ENCODE measurements at places on chromosomes 3 and 15.

DNA sequence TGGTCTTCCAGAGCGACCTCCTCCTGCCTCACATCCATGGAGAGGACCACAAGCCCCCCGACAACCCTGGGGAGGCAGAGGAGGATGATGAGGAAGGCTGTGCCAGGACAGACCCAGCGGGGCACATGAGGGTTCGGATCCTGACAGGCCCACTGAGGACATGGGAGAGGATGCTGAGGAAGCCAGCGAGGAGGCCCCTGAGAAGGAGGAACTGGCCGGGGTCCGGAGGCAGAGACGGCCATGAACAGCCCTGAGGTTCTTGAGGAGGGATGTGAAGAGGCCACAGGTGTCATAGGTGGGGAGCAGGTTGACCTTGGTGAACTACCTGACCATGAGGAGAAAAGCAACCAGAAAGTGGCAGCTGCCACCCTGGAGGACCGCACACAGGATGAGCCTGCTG, 54.9 kb upstream of the WNT7A start:
- no peak for DNase-seq

DNA sequence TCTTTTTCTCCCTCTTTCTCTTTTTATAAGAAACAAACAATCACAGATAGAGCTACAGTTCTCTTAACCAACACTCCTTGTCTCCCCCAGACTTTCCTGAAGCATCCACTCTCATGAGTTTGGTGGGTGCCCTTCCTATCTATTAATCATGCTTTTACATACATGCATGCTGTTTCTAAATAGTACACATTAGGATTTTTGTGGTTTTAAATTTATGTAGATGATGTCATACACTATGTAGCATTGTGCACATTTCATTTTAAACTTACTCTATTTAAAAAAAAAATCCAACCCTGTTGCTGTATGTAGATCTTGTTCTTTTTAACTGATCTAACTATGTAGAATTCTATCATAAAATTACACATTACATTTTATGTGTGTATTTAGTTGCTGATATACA, 104.3 kb upstream of the MRPS22 start:
- no peak for DNase-seq

DNA sequence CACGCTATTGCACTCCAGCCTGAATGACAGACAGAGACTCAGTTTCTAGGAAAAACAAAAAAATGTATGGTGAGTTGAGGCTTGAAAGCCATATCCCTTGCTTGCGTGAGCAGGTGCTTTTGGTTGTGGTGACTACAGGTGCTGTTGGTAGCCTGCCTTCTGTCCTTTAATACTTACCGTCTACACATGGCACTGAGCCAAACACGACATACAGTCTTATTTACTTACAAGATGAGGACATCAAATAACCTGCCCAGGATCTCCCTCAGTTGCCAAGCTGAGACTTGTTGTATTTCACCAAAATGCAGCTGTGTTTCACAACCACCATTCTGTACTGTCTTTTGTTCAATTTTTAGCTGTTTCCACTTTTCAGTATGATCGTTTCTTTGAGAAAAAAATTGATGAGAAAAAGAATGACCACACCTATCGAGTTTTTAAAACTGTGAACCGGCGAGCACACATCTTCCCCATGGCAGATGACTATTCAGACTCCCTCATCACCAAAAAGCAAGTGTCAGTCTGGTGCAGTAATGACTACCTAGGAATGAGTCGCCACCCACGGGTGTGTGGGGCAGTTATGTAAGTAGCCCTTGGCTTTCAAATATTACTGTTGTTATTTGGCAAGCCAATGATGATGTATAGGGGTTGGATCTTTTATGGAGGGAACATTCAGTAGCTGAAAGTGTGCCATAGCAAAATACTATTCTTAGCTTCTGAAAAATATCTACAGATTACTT, 6.5 kb downstream of the ALAS1 start:
- peak; percentile 42 for DNase-seq

DNA sequence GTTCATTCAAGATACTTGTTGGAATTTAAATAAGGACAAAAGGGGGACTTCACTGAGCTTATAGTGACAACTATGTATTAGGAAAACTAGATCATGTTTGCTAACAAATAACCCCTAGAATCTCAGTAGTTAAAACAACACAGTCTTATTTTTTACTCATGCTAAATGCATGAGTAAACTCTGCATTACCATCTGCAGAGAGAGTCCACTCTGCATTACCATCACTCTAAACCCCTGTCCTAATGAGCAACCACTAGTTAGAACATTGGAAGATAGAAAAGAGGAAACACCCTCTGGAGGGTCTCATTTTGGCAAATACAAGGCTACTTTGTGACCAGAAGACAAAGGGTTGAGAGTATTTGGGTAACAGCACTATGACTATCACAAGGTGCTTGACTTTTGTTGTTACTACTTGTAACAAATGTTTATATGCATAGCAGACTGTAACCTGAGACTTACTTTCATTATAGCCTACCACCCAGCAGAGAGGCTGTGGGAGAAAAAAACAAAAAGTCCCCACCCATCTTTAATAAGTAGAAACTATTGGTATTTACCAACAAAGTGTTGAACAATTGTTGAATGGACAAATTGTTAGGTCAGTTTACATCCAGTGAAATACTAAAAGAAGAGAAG, 99.1 kb downstream of the OXSM start:
- no peak for DNase-seq

DNA sequence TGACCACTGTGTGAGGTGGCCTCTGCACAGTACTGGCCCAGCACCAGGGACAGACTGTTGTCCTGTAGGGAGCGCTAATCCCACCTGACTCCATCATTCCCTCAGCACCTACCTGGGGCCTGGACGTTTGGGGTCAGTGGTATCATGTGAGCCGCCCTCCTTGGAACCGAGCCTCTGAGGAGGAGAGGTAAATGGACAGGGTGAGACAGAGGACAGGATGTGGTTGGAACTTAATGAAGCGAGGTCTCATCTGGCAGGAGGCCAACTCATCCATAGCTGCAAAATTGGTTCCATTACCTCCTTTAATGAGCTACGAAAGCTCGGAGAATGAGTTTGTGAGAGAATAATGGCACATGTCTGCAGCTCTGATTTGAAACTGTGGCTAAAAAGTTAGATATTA, 13.9 kb downstream of the MAPKAPK3 start:
- no peak for DNase-seq

DNA sequence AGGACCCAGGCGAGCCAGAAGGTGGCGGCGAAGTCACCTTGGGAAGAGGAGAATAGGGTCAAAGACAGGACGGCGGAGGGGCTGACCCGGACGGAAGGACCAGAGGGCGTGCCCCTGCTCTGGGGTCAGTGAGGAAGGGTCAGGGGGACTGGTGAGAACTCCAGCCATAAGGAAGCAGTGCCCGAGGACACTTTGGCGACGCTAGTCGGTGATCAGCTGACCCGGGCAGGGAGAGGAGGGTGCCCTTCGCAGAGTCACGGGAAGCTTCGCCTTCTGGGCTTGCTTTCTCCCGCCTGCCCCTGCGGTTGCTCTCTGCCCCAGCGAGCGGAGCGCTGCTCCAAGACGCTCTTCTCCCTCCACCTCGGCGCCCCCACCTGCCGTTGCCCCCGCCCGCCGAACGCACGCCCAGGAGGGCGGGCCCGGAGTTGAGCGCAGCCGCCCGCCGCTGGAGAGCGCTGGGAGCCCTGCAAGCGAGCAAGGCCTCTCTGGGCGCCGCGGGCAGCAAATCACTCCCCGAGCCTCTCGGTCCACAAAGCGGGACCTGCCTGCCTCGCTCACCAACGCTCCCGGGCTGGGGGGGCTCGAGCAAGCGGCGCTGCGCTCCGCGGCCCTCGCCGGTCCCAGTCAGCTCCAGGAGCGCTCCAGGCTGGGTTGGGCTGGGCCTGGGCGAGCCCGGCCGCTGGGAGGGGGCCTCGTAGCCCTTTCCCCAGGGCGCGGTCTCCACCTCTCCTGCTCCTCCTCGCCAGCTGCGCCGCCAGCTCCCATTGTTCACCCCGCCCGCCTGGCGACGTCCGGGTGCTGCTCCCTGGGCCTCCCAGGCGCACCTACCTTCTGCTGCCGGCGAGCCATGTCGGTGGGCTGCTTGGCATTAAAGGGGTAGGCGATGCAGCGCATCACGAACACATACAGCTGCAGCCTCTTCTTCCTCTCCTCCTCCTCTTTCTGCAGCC, 1.2 kb downstream of the CADPS start:
- no peak for DNase-seq

DNA sequence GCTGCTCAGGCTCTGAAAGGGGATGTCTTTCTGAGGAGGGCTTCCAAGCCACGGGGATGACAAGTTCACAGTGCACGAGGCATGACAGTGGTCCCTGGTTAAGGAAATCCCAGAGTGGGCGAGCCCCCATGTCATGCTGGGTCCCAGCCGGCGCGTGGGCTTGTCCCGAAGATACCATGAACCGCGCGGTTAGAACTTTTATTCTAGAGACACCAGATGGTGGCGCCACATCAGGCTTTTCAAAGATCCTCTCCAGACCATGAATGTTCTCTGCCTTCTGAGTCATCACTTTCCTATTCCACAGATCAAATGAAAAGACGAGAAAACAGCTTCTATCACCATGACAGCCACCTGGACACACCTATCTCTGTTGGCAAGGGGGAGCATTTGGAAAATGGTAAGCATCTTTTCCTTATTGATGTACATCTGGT, 227.8 kb upstream of the LYSMD4 start:
- peak; percentile 40 for DNase-seq

DNA sequence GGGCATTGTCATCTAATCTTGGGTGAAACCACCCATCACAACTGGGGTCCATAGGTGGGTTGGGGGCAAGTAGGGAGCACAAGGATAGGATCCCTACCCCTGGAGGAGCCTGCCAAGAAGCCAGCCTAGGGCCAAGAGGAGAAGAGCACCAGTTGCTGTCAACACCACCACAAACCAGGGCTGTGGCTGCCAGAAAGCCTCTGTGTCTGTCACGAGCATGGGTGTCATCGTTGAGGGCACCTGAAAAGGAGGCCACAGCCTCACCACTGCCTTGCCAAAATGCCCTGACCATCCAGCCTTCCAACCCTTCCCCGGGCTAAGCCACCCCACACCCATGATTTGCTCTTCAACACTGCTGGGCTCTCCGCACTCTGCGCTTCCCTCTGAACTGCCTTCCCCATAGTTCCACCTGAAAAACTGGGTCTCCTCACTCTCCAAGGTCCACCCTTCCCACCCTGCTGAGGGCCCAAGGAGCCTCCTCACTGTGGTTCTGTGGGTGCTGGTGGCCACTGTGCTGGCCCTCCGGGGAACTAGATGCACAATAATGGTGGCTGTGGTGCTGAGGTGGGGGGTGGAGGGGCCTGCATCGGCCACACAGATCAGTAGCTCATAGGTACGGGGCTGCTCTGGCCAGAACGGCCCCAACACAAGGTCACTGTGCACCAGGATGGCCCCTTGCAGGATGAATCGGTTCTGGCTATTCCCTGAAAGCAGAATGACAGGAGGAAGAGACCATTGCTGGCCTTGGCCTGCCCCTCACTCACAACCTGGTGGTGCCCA, 6.2 kb upstream of the IP6K1 start:
- no peak for DNase-seq

DNA sequence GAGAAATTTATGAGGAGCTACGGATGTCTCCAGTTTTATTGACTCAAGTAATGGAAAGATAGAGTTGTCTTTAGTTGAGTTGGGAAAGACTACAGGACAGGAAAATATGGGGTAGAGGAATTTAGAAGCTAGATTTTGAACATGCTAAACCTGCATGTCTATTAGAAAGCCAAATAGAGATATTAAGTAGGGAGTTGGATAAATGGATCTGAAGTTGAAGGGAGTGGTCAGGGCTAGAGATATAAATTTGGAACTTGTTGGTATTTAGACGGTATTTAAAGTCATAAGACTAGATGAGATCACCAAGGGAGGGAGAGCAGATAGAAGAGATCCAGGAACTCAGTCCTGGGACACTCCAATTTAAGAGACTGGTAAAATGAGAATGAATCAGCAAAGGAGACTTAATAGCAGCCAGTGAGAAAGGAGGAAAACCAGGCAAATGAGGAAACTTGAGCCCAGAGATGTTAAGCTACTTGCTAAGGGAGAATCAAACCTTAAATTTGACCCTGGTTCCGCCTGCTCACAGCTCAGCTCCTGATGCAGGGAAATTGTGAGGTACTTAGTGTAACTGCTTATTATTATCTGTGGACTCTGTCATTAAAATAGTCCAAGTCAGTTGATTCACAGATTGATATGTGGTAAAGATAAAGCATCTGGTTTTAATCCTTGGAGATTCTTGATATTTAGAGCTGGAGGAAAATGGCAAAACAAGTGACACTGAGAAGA, 35.8 kb downstream of the ABI3BP start:
- DNase-seq, result no peak

GRCh38 chr3:184677344-184678316, 34.2 kb downstream of the MAGEF1 start:
- no peak for DNase-seq

- no peak for DNase-seq
Observed at GRCh38 chr15:20353966-20354883, 187.4 kb downstream of the GOLGA6L6 start.

DNA sequence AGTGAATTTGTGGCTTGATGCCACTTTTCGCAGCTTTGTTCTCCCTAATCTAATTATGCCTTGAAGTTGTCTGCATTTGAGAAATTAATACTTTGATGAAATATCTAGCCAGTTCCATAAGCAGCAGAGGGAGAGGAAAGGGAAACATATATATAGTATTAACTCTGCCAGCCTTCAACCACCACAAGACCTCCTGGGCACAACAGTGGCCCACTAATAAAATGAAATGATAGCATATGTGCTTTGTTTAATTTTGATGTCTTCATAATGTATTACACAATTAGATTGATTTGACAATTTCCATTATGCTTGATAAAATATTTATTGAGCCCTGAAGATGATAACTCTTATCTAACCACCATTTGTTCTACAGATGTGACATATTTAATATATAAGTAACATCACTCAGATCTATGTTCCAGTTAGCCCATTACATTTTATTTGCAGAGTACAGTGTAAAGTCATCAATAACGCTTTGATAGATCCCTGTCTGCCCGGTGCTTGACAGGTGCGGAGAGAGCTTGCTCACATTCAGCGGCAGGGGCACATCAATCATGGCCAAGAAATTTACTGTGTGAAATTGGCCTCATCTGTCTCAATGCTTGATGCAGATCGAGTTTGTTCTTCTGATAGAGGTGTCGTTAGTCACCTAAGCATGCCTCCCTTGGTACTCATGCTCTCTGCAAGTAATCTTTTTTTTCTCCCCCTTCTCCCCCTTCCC, 187.4 kb downstream of the MECOM start:
- DNase-seq, result no peak

GRCh38 chr3:46719735-46720271, 2.1 kb upstream of the PRSS50 start:
- DNase-seq, result no peak

GRCh38 chr3:66215106-66215505, 5.7 kb upstream of the SLC25A26 start:
- no peak for DNase-seq

GRCh38 chr15:90903733-90904536, 833 bp downstream of the MAN2A2 start:
- DNase-seq, result no peak

GRCh38 chr15:70066447-70066846, 31.3 kb downstream of the TLE3 start:
- DNase-seq, result no peak

Measured in MV-4-11 (cell line).